ENCODE measurements at places on chromosomes 1 and 21.

DNA sequence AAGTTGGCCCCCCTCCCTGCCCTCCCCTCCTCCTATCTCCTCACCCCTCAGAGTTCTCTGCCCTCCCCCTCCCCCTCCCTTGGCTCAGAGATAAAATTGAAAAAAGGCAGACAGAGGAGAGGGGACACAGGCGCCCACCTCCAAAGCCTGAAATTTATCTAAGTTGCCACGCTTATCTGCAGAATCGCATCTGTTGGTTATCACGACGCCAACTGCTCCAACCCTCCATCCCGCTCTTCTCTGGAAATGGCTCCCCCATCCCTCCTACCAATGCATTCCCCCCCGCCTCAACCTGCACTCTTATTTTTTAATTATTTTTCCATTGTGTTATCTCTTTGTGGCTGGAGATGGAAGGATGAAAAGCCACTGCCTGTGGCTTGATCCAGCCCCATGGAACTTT, 90.3 kb downstream of the TAS1R2 start:
- DNase-seq = no peak

- no peak for DNase-seq
Measured at GRCh38 chr1:174308604-174309003, 139.2 kb upstream of the GPR52 start.

DNA sequence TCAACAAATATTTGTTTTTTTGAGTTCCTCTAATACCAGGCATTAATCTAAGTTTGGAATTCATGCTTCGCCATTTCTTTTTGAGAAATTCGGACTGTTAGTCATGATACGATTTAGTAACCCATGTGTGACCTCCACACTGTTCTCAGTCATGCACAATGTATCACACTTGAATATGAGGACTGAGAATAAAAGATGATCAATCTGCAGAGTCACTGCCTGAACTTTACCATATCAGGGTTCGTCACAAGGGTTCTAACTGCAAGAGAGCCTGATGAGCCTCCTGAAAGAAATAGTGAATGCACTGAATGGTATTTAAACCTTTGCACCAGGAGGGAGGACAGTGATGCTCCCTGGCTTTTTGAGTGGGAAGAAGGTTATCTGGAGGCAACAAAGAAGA, 10.9 kb upstream of the FASLG start:
- DNase-seq = no peak

- DNase-seq = no peak
Measured at GRCh38 chr1:187943606-187944403, 1115.1 kb downstream of the PLA2G4A start.

- no peak for DNase-seq
Measured at GRCh38 chr1:93749894-93750301, 68.3 kb upstream of the BCAR3 start.

- no peak for DNase-seq
Measured at GRCh38 chr1:202264726-202265125, 71.1 kb downstream of the LGR6 start.

- DNase-seq = no peak
Measured at GRCh38 chr1:41670217-41670957, 185.9 kb upstream of the EDN2 start.

DNA sequence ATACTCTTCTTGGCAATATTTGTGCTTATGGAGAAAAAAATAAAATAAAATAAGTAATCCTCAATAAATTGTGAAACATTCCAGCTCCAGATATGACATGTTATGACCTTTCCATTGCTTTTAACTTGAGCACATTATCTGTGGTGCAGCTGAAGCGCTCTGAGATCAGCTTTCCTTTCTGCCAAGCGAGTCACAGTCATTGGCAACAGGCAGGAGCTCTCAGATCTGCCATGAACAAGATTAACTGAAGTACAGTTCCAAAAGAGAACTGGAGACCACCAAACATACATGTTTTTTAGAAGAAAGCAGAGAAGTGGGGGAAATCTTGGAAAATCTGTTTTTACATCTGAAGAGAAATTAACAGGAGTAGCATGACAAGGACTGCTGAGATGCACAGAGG, 89.2 kb upstream of the DSCAM start:
- no peak for DNase-seq

DNA sequence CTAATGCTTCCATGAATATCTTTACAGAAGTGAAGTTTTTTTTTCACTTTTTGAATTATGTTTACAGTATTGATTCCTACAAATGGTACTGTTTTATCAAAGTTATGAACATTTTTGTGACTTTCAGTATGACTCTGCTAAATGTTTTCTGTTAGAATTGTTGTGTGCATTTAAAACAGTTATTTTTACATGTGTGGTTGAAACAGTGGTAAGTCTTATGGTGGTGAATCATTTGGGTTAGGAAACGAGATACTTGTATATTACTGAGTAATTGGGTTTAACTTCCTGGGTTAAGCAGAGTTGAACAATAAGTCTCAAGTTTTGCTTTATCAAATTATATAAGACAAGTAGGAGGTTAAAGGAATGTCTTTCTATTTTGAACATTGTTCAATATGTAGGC, 66.8 kb downstream of the VPS13D start:
- no peak for DNase-seq

- no peak for DNase-seq
Measured at GRCh38 chr1:228297822-228298221, 90.0 kb downstream of the OBSCN start.

GRCh38 chr1:163444665-163445064, 122.9 kb downstream of the NUF2 start:
- no peak for DNase-seq
